ENCODE measurements at places on chromosomes 7 and 10. TPM values are rescaled to one million over a fixed set of nuclear protein-coding genes. Genes with fewer than 3 reads are reported as not detected.

SYT15 gene
- 3.3 TPM for total RNA-seq

CRHR2 gene
- total RNA-seq, result 0.05 TPM

FAM25A gene
- not detected for total RNA-seq

MEST gene
- total RNA-seq, result 35.8 TPM

WEE2 gene
- not detected for total RNA-seq

SCIN gene
- total RNA-seq, result 0.28 TPM

FGFR2 gene
- total RNA-seq, result 0.44 TPM

ENTPD1 gene
- not detected for total RNA-seq

CDNF gene
- total RNA-seq, result 1.1 TPM

MRPS16 gene
- total RNA-seq, result 186 TPM

SAP25 gene
- total RNA-seq, result 0.48 TPM

SEMA3E gene
- total RNA-seq, result 1.8 TPM

CREB5 gene
- total RNA-seq, result 3.6 TPM

AUTS2 gene
- 3.6 TPM for total RNA-seq

STAG3 gene
- total RNA-seq, result 0.23 TPM

ABHD11 gene
- 21.2 TPM for total RNA-seq

LBX1 gene
- total RNA-seq, result not detected

PTN gene
- total RNA-seq, result not detected

HMX3 gene
- not detected for total RNA-seq

TMEM106B gene
- 32.9 TPM for total RNA-seq

CALML5 gene
- not detected for total RNA-seq

INSYN2A gene
- 1.6 TPM for total RNA-seq

MBLAC1 gene
- 3.5 TPM for total RNA-seq

FAM13C gene
- 0.08 TPM for total RNA-seq

OR2A1 gene
- not detected for total RNA-seq

PTPN20 gene
- 3.9 TPM for total RNA-seq

CHCHD1 gene
- 69.1 TPM for total RNA-seq

C10orf67 gene
- total RNA-seq, result not detected

Data from A549 treated with Mapracorat at 1 μM for 4 hours (cell line).